ENCODE measurements at places on chromosomes 2 and 18.

DNA sequence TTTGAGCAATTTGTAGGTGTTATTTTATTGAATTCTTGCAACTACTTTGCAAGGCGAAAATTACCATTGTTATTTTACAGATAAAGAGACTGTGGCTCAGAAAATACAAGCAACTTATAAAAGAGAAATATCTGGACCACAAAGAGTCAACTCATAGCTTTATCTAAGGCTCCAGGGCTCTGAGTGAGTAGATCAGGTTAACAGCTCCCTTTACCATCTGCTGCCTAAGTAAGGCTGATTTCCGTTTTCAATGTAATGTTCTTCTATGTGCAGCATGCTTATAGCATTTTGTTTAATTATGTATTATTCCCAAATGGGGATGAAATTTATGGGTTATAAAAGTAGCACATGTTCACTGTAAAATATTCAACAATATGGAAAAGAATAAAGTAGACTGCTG, 299.1 kb upstream of the TNP1 start:
- no peak for DNase-seq

GRCh38 chr2:172701250-172701649, 34.4 kb upstream of the RAPGEF4 start:
- DNase-seq: no peak

GRCh38 chr2:230262246-230262645, 36.7 kb downstream of the SP140 start:
- DNase-seq: no peak

- no peak for DNase-seq
Measured at GRCh38 chr2:226256237-226256636, 543.4 kb downstream of the IRS1 start.

GRCh38 chr2:10575609-10576280, 114.0 kb downstream of the NOL10 start:
- no peak for DNase-seq

DNA sequence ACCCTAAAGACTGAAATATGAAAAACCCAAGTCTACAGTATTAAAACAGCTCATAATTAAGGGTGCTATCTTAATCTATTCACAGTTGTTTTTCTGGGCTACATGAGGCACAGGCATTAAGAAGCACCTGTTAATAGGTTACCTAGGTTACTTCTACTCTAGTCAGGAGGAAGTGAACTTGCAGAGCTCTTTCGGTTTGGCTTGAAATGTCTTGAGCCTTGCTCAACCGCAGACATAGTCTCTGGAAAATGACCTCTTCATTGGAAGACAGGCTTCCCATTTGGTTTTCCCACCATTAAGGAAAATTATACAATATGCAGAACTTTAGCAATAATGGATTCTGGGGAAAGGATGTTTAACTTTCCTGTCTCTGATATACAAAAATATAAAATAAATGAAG, 142.3 kb upstream of the KCNJ3 start:
- DNase-seq: no peak

GRCh38 chr2:62010632-62011256, 105.3 kb downstream of the COMMD1 start:
- DNase-seq: no peak

- peak; percentile 35 for DNase-seq
Measured at GRCh38 chr2:236348976-236349375, 84.8 kb upstream of the ASB18 start.

- DNase-seq: no peak
Measured at GRCh38 chr2:143451642-143452281, 322.5 kb downstream of the ARHGAP15 start.

- no peak for DNase-seq
Measured at GRCh38 chr2:31729442-31730092, 148.8 kb upstream of the SRD5A2 start.

GRCh38 chr2:60861736-60862135, 19.6 kb upstream of the REL start:
- no peak for DNase-seq

DNA sequence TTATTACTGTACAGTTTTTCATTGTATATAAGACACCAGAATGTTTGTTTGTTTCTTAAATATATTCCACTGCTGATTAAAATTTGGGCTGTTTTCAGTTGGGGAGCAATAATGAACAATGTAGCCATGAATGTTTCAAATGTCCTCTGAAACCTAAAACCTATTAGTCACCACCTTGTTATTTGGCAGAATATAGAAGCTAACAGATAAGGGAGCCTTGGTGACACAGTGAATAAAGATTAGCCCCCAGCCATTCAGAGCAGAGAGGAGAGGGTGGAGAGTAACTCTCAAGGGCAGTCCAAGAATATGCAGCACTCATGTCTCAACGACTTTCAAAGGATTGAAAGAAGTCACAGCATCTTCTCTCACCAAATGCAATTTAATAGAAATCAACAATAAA, 43.1 kb upstream of the ATP8B1 start:
- no peak for DNase-seq

GRCh38 chr2:204655101-204655500, 109.8 kb downstream of the PARD3B start:
- no peak for DNase-seq

GRCh38 chr2:234406085-234406484, 90.8 kb downstream of the ARL4C start:
- DNase-seq: no peak

DNA sequence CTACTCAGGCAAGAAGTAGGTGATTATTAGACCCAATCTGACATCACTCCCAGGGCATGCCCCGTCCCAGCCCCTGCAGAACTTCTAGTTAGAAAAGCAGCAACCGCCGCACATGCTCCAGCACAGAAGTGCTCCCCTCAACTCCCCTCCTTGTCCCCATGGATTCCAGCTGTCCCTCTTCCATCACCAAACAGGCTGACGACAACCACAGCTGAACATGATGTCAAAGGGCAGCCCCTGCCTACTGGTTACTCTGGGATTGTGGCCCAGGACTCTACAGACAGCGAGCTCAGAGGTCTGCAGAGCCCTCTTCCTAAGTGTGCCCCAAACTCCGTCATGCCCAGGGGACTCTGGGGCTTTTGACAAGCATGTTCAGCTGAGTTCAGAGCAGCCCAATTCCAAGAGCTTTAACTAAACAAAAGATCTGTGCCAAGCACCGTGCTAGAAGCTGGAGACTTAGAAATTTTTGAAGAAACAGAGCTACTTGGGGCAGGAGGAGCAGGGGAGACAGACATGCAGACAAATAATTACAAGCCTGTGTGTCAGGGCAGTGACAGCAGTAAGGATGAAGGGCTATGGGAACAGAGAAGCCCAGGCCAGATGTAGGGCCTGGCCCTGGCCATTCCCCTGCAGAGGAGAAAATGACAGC, 148.1 kb downstream of the BCL11A start:
- DNase-seq: no peak

GRCh38 chr2:240604291-240604938, 17.9 kb downstream of the CAPN10 start:
- peak; percentile 79 for DNase-seq

DNA sequence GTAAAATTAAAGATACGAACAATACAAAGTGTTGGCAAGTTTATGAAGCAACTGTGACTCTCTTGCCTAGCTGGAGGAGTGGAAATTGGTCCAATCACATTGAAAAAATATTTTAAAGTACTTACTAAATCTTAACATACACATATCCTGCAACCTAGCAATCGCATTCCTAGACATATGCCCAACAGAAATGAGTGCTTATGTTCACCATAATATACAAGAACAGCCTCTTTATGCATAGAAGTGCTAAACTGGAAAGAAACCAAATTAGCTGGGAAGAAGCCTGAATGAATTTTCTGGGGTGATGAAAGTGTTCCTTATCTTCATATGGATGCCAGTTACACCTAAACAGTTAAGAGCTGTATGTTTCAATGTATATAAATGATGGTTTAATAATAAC, 98.9 kb downstream of the HNMT start:
- no peak for DNase-seq

DNA sequence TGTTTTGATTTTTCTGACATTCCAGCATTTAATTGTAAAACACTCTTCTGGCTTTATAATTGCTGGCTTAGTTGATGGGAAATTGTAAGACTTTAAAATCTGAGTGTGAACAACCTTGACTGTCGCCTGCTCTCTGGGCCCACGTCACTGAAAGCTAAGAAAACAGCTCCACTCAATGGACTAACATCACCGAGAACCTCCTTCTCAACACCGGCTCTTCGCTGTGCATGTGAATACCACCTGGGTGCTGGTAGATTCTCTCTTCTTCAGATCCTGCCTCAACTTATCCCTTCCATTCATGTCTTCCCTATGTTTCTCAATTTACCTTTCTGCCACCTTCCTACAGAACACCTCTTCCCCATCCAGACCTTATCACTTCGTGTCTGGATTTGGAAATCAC, 523.1 kb upstream of the ID2 start:
- DNase-seq: no peak

DNA sequence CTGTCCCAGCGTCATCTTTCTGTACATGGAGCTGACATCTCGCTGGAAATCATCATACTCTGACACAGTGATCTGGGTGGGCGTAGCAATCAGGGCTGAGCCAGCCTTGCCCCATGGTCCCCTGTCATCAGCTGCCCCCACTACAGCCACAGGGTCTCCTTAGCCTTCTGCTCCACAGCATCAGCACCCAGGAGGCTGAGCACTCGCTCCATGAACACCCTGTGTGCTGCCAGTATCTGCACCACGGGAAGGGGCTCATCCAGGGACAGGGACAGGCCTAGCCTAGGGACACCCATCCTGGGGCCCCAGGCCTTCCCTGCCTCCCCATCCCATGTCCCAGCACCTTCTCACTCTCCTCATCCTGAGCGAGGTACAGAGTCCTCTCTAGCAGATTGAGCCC, 11.4 kb downstream of the ALPG start:
- no peak for DNase-seq

GRCh38 chr2:118738524-118739308, 108.7 kb downstream of the EN1 start:
- DNase-seq: no peak

GRCh38 chr18:58276789-58277739, 233.0 kb downstream of the NEDD4L start:
- DNase-seq: no peak

DNA sequence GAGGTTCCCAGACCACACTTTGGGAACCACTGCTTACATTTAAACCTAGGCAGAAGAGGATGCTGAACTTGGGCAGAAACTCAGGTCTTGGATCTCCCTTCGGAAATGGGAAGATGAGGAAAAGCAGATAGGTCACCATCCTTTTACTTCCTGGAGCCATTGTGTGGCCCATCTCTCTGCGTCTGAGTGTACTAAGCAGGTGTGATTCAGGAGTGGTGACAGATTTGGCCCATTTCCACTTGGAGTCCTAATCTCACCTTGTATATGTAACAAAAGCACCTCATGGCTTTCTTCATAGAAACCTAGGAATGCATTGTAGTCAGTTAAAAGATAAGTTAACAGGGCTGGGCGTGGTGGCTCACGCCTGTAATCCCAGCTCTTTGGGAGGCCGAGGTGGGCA, 71.0 kb downstream of the PRKCE start:
- DNase-seq: no peak

DNA sequence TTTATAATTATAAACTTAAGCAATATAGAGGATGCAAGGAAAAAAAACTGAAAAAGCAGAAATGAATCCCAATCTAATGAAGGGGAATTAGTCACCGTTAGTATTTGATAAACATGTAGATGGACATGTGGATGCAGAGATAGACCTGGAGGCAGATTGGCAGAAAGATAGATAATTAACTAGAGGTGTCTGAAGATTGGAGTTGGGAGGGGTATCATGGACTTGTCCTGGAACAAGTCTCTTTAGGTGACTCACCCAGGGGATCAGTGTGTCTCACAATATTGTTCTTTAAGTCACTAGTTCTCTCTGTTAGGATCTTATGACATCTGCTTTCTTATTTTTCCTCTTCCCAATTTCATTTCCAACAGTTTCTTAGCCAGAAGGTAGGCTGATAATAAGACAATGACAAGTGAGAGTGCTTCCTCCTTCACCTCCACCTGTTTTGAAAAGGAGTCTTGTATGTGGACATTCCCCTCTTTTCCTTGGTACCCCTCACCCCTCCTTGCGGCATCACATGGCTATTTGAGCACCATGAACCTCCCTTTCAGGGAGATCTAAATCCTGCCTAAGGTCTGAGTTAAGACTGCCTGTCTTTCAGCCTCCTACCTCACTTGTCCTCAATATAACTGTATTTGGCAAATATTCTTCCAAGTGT, 987.7 kb downstream of the TSN start:
- no peak for DNase-seq

DNA sequence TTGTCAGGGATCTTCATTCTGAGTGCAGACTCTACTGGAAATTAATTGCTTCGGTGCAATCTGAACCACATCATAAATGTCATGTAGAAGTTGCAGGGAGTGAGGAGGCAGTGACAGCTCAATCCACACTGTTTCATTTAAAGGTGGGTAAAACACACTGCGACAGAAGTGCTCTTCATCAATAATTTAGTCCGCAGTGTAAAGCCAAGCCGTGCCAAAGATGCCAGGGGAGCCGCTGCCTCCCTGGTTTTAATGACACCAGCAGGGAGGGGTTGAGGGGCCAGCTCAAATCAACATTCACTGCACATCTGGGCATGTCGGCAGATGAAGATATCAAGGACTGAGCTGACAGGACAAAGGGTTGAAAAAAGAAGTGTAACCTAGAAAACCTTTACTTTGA, 305.7 kb upstream of the VRK2 start:
- no peak for DNase-seq

DNA sequence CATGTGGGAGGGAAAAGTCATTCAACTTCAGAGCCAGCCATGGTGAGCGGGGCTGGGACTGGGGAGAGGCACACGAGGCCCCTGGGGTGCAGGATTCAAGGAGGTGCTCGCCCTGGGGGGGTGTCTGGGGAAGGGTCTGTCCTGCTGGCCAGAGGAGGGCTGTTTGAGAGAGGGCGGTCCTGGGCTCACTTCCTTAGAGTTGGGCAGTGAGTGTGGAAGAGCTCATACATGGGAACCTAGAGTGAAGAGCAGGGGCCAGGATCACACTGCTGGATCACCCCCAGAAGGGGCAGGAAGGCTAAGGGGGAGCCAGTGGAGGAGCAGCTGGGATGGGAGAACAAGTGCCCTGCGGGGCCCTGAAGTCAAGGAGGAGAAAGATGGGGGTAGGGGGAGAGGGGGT, 6.5 kb downstream of the SH3BP4 start:
- DNase-seq: no peak

DNA sequence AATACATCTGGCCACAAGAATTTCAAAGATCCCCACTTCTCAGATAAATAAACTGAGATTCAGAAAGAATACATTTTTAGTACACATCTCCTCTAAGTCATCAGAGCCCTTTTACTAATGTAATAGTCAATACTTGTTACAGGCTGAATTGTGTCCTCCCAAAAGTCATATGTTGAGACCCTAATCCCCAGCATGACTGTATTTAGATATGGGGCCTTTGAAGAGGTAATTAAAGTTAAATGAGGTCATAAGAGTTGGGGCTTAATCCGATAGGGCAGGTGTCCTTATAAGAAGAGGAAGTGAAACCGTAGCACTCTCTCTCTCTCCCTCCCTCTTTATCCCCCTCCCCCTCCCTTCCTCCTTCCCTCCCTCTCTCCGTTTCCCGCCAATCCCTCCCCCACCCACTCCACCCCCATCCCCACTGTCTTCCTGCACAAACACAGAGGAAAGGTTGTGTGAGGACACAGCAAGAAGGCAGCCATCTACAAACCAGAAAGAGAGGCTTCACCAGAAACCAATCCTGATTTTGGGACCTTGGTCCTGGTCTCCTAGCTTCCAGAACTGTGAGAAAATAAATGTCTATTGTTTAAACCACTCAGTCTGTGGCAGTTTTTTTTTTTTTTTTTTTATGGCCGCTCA, 66.6 kb upstream of the ZNF397 start:
- no peak for DNase-seq
